ENCODE measurements at places on chromosomes 13 and 19.

DNA sequence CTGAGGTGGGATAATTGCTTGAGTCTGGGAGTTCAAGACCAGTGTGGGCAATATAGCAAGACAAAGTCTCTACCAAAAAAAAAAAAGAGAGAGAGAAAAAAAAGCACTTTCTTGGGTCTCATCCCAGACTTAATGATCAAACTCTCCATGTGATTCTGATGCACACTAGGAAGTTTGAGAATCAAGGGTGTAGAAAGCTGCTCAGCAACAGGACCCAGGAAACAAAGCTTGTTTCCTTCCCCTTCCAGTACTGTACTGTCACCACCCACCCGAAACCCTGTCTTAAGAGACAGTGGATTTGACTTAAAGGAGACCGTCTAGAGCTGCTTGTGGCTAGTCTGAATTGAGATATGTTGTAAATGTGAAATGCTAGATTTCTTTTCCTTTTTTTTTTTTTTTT is 5.8 kb downstream of the MISP3 start:
- DNase-seq: no peak

- DNase-seq: no peak
These were observed 9.3 kb upstream of the FRY start for GRCh38 chr13:32022311-32022710.

GRCh38 chr19:9043524-9043923 is 33.3 kb upstream of the MUC16 start:
- no peak for DNase-seq

- peak; percentile 28 for DNase-seq
These were observed 1.3 kb upstream of the LRCH1 start for GRCh38 chr13:46551410-46552302.

DNA sequence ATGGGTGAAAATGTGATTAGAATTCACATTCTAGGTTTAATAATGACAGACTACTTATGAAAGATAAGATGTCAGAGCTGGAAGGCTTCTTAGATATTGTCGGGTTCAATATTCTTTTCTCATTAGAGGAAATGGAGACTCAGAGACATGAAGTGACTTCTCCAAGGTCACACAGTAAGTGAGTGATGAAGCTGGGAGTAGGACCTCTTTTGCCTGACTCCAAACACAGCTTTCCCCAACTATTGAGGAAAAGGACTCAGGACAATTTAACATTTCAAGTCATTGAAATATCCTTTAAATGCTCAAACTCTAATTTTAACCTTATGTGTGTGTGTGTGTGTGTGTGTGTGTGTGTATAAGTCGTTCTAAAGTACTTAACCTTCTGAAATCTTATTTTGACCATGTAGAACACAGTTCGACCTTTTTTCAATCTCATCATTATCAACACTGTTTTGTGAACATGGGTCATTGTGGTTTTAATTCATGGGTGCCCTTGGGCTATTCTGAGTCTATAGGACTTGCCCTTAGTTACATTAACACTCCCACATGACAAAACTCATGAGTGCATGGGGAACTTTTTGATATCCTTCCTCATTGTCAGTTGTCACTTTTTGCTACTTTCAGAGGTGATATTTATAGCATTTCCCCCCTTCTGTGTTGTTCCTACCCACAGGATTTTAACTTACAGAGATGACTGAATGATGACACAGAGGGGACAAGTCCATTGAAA is 53.0 kb downstream of the LRCH1 start:
- DNase-seq: no peak

DNA sequence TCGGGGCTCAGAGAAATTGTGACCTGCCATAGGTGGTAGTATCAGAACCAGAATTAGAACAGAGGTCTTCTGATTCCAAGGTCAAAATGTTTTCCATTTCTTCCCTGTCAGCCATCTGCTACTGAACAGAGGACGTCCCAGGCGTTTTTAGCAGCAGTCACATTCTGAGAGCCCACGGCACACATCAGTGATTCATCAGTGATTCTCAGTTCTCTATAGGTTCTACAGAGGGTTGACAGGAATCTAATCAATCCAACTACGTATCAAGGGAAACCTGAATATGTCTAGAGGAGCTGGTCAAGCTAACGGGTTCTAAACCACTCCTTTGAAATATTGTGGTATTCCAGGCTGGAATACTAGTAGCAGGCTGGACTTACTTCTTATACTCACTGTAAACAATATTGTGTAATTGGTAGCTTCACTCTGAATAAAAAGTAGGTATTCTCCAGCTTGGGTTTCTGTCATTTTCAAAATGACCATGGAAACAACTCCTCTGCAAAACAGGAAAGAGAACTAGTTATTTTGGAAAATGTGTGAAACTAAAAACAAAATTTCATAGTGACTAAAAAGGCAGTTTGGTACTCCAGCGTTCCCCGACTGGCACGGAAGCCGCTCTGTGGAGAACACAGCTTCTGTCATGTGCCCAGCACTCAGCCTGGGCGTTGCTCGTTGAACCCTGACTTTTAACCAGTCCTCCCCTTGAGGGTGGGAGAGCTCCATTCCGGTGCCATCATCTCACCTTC is 43.2 kb downstream of the FLT3 start:
- DNase-seq: no peak

- DNase-seq: no peak
These were observed 3.4 kb downstream of the DNMT1 start for GRCh38 chr19:10191347-10191746.

DNA sequence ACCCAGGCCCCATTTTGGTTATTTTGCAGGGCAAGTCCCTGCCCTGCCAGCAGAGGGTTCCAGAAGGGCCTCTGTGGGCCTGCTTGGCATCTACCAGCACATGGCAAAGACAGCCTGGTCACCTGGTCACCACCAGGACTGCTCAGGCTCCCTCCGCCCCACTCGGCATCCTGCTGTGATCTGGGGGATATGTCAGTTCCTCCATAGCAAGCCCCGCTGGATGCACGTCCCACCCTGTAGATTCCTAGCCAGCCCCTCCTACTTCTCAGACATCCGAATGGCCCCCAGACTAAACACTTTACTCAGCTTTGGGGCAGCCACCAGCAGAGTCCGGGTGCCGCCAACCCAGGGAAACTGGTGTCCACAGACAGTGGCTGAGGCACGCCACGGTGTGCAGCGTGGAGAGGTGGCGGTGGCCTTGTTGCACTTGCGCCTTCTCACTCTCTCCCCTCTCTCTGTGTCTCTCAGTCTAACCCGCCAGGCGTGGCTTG is 31.8 kb upstream of the USE1 start:
- no peak for DNase-seq

- no peak for DNase-seq
These were observed 953 bp downstream of the KCNN4 start for GRCh38 chr19:43779820-43780219.

- no peak for DNase-seq
These were observed 260.6 kb upstream of the NBEA start for GRCh38 chr13:34681405-34681955.

DNA sequence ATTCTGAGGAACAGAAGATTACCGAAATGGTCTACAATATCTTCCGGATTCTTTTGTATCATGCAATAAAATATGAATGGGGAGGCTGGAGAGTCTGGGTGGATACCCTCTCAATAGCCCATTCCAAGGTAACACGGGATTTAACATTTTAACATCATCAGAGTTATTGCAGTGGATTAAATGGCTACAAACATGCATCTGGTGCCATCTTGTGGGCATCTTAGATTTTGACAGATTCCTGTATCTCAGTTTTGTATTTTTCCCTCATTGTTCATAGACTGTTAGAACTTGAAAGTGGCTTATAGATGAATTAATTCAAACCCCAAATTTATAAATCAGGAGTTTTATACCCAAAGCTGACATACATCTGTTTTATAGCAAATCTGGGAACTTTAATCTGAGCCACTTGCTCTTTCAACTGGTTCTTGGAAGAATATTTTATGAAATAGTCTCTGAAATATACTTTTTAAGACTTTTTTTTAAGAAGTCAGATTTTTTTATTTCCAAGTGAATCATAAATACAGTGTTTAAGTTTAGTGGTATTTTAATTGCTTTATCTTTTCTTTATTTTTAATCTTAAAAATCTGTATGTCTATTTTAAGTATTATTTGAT is 215.2 kb downstream of the NBEA start:
- no peak for DNase-seq

DNA sequence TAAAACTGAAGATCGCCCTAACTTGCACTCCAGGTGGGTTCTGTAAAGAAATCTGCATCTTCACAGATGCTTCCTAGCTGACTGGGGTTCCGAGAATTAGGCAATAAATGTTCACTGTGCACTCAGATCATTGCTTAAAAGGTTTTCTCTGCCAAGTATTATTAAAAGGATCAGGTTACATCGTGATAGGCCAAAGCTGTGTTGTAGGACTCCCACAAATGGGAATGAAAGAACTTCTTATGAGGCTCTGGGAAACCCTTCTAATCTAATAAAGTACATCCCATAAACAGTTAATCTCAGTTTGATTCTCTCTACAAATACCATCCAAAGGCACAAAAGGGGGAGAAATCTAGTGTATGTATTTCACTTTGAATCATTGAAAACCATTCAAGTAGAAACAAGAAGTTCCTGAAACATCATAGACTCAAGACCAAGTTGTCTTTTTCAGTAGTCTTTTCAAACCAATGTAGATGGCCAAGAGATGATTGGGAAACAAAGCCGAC is 7.1 kb upstream of the POU4F1 start:
- no peak for DNase-seq

- DNase-seq: no peak
These were observed 246.1 kb upstream of the MAB21L1 start for GRCh38 chr13:35722458-35723052.

DNA sequence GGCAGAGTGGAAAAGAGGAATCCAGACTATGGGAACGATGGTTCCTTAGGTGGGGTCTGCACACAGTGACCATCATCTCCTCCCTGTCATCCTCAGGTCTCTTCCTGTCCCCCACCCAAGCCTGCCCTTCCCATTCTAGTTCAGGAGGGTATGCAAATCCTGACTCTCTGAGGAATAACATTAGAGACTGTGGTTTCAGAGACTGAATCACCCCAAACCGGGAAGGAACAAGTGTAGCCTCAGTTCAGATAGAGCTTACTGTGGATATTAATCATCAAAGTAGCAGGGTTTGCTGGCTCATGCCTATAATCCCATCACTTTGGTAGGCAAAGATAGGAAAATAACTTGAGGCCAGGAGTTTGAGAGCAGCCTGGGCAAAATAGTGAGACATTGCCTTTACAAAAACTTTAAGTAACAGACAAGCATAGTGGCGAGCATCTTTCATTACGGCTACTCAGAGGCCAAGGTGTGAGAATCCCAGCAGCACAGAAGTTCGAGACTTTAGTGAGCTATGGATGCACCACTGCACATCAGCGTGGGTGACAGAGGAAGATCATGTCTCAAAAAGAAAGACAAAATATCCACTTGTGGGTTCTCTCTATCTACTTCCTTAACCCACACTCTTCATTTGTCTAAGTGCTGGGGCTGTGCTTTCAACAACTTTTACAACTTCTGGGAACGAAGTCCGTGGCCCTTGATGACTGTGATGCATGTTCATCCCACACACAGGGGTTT is 19.3 kb upstream of the LGALS13 start:
- DNase-seq: no peak

DNA sequence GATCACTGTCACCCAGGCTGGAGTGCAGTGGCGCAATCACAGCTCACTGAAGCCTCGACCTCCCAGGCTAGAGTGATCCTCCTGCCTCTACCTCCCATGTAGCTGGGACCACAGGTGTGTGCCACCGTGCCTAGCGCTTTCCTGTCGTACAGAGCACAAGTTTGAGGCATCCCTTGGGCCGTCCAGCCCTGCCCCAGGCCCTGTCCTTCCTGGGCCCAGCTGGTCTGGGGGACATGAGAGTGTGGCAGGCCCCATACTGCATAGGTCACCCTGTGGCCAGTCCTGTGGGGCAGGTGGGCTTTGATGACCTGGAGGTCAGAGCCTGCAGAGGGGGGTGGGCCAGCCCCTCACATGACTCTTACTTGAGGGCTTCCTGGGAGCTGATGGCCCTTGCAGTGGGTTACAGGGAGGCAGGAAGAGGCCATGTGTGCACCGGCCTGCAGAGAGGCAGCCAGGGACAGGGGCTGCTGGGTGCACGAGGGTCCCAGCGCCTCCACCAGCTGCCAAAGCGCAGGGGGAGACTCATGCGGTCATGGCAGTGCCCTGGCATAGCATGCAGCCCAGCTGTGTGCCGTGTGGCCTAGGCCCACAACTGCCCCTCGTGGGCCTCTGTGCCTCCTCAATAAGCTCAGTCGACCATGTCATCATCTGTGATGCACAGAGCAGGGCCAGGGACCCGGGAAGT is 61.4 kb downstream of the KDM4B start:
- no peak for DNase-seq

DNA sequence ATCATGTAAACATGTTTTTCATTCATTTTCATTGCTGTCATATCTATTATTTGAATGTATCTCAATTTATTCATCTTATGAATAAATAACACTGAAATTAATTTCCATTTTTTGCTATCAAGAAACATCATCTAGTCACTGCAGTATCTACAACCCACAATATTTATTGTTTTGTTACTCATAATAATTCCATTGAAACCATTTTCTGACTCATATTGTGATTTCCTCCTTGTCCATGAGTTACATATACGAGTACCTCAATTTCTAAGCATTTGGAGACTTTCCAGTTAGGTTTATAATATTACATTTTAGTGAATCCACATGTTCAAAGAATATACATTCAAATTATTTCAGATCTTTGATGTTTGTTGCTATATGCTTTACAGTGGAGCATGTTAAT is 1524.0 kb downstream of the SLITRK1 start:
- DNase-seq: no peak

GRCh38 chr19:36009220-36009619 is 607 bp upstream of the SYNE4 start:
- no peak for DNase-seq

- no peak for DNase-seq
These were observed 1509.9 kb downstream of the SLITRK5 start for GRCh38 chr13:89181041-89181440.

DNA sequence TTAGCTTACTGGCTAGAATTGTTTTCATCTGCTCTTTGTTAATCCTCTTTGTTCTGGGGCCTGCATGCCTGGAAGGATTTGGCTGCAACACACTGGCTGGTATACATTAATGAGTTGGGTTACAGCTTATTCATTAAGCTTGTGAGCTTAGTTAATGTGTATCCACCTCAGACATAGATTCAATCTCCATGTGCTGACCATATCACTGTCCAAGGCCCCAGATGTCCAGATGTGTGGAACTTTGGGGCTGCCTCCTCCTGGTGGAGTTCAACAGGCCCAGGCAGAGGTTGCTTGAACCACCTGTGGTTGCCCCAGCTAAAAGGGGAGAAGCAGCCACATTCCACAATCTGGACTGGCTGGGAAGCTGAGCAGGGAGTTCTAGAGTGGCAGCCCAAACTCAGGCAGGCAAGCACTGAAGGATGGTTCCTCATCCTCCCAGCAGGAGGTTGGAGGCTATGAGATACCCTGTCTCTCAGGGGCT is 5.4 kb downstream of the DIAPH3 start:
- no peak for DNase-seq

DNA sequence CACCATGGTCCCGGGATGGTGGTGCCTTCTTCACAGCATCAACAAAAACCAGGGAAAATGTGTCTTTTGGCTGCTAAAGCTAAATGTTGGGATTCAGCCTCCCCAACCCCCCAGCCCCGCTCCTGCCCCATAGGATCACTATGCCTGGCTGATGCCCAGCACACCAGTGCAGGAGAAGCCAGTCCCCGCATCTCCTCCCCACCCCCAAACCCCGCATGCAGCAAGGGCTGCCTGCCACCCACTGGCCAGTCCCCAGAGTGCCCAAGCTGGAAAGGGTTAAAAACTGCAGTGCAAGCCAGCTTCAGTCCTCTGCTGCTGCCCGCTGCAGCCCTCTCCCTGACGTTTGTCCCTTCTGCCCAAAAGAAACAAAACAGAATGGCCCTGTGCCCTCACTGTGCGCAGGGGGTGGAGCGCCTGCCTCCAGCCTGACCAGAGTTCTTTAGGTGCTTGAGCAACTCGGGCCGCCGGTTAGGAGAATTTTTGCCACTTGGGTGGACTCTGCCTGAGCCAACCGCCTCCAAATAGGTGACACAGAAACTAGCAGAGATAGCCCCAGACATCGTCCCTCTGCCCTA is 3.7 kb downstream of the CALM3 start:
- no peak for DNase-seq
